ENCODE measurements at places on chromosomes 3 and 15. TPM values are rescaled to one million over a fixed set of nuclear protein-coding genes. Genes with fewer than 3 reads are reported as not detected.

The MESP1 gene
- 1.6 TPM for total RNA-seq

The PLA1A gene
- not detected for total RNA-seq

The GATM gene
- total RNA-seq, result 158 TPM

The UCN2 gene
- total RNA-seq, result not detected
